ENCODE measurements at places on chromosomes 7 and 10.
A peak's percentile ranks its signal among the peaks of the same experiment; 100 is the strongest.

DNA sequence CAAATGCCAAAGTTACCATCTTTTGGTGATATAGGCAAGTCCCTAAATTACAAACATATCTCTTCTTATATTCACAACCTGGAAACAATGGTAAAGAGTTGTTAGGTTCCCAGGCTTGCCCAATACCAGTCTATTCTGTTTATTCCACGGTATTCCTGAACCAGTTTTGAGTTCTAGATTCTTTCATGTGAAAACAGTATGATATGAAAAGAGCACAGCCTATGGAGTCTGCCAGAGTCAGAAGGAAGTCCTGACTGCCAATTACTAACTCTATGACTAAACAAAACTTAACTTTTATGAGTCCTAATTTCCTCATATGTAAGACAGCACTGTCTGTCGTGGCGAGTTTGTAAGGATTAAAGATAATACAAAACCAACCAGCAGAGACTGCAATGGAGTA lies 5.6 kb downstream of the ABI1 start:
- DNase-seq = no peak

DNA sequence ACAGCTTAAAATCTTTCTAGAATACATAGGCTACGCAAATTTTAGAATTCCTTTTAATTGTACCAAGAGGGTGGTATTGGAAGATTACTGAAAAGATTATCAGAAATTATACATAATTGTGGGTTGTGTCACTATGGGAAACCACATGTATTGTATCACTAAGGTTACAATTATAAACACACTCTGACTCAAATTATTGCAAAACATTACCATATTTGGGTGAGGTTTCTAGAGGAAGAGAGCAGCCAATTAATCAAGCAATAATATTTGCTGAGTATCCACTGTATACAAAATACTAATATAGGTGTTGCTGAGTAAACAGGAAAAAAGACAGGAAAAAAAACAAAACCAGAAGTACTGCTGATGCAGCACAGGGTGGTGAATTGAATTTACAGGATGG lies 3.1 kb upstream of the CAPZA2 start:
- peak; percentile 64 for DNase-seq

DNA sequence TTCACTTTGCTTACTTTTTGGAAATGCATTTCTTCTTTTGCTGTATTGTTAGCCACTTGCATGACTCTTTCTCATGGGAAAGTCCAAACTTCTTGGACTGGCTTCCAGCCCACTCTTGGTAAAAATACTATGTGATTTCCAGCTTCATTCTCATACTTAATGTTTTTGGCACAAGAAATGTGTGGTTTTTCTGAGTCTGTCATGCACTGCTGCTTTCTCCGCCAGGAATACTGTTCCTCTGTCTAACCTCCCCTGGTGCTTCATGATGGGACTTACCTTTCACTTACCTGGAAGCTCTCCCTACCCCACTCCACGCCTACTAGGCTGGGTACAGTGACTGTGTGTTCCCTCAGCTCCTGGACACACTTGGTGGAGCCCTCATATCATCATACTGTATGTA lies 18.7 kb downstream of the MGAM2 start:
- DNase-seq = no peak

DNA sequence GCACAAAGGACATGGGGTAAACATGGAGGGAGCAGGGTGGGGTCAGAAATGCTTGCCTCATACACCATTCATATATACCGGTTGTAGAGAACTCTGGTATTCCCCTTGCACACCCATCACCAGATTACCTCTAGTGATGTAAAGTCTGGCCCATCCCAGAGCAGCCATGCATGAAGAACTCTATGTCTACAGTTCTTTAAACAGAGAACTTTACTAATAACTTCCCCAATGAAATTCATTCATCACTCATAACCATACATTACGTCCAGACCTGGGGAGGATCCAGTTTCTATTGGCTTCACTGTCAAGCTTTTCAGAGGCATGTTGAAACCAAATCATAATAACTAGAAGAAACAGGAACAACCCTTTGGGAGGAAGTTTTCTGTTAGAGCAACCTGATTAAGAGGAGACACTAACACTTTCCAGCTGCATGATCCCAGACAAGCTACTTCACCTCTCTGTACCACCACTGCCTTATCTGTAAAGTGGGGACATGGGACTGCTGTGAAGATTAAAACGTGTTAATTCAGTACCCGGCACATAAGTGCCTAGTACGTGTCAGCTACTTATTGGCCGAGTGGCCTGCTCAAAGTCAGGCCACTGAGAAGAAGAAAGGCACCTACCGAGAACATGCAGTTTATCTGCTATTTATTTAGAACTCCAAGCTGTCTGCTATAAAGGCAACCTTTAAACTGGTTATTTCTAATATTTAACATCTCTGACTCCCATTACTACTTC lies 59.7 kb downstream of the IGF2BP3 start:
- no peak for DNase-seq

DNA sequence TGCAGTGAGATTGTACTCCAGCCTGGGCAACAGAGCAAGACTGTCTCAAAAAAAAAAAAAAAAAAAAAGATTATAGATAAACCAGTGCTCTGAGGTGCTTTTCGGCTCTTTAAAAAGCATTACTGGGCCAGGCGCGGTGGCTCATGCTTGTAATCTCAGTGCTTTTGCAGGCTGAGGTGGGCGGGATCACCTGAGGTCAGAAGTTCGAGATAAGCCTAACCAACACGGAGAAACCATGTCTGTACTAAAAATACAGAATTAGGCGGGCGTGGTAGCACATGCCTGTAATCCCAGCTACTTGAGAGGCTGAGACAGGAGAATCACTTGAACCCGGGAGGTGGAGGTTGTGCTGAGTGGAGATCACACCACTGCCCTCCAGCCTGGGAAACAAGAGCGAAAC lies 6.6 kb upstream of the HNRNPF start:
- no peak for DNase-seq

DNA sequence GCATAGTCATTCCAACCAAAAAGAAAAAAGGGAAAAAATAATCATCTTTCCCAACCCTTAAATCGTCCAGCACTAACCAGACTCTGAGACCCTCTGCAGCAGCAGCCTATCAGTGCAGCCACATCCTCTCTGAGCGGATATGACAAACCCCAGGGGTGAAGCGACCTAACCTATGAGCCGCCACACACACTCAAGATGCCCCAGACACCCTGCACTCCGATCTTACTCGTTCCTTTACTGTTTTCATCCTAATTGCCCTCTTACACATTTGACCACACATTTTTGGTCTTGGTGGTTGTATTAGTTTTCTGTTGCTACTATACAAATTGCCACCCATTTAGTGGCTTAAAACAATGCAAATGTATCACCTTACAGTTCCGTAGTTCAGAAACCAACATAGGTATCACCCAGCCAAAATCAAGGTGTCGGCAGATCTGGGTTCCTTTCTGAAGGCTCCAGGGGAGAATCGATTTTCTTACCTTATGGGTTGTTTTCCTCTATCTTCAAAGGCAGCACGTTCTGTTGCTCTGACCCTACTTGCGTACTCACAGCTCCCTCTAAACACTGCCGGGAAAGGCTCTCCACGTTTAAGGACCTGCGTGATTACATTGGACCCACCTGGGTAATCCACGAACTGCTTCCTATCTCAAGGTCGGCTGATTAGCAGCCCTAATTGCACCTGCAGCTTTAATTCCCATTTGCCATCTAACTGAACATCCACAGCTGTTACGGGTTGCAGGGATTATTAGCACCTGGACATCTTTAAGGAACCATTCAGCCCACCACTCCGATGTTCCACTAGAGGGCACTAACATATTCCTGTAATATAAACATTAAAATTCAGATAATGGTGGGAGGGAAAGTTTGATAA lies 37.3 kb upstream of the PRSS1 start:
- no peak for DNase-seq

- DNase-seq = no peak
Observed at GRCh38 chr7:138773817-138774216, 24.0 kb upstream of the TMEM213 start.

- no peak for DNase-seq
Observed at GRCh38 chr7:18975276-18975675, 142.2 kb downstream of the TWIST1 start.

DNA sequence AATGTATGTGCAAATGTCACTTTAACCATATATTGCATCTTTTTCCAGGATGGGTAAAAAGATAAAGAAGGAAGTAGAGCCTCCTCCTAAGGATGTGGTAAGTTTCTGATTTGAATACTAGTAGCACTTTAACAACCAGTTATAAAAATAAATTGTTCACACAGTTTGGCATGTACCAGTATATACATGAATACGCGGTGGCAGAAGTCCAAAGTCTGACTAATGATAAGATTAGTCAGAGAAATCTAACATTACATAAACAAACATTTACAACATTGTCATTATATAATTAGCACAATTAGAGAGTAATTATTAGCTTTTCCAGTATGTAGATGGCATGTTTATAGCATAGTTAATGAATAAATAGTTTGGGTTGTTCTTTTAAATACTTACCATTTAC lies 4.1 kb downstream of the ARMC3 start:
- DNase-seq = peak; percentile 15

DNA sequence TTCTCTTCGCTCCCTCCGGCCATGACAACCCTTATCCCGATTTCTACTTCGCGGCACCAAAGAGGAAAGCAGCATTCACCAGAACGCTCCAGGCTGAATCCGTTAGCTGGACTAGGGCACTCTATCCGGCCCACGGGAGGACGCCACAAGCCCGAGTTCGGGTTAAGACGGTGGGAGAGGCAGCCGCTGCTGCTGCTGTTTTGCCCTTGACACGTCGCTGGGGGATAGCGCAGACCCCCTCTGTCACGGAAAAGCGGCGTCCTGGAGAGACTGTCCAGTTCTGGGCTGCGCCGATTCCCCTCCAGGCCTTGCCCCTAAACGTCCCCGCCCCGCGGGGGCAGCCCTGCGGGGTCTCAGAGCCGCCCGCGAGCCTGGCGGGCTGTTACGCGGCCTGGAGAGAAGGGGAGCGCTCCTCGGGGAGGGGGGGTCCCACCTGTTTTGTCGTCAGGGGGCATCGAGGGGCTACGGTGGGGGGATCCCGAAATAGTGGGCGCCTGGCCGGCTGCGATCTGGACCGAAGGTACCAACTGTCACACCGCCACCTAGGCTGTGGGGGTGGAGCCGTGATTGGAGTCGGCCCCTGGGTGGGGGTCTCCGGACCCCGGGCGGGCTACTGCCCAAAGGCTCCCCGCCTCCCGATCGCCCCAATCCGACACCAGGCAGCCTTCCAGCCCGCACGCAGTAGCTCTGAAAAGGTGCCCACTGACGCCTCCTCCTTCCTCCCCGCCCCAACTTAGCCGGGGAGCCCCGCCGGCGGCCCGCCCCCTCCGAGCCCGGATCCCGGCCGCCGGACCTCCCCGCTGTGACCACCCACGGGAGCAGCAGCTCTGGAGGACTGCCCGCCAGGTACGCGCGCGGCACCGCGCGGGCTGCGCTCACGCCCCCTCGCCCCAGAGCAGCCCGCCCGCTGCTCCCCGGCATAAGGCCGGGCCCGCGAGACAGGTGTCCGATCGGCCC lies 772 bp downstream of the SGMS1 start:
- no peak for DNase-seq

DNA sequence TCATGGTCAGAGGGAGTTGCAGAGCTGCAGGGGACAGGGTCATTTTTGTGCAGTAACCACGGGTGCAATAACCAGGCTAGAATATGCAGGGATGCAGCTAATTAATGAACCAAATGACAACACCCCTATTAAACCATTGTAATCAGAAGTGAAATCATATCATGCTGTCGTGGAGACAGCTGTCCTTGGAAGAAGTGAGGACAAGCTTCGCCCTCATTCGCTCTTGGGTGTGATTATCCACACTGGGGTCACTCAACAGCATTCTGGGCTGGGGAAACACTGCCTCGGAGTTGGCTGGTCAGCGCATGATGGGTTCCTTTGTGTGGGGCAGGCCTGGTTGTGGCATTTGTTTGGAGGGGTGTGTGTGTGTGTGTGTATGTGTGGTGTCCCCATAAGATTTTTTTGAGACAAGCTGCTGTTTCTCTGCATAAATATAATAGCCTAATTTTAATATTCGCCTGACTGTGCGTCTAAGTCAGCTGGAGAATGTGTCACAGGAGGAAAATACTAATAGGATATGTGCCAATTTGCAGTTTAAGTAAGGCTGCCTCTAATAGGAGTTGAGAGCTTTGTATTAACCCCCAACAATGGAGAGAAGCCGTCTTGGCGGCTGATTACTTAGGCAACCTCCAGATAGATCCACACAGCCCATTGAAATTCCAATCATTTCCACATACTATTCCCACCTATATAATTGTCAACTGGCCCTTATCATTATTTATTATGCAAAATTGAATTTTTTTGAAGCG lies 149.4 kb downstream of the DNAJB6 start:
- no peak for DNase-seq

DNA sequence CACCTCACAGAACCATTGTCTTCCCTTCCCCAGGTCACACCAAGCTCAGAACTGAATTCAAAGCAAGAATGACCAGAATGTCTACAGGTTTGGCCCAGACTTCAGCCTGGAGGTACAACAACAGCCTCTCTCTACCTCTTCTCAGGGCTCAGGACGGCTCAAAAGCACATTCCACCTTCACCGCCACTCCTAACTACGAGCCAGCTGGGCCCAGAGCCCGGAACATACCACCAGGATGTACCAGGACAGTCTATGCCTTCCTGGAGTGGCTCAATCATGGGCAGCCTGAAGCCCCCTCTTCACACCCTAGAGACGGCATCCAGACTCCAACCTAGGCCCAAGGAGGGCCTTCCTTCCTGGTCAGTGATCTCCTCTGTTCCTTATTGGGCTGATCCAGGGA lies 41.6 kb downstream of the ANXA8 start:
- DNase-seq = no peak

DNA sequence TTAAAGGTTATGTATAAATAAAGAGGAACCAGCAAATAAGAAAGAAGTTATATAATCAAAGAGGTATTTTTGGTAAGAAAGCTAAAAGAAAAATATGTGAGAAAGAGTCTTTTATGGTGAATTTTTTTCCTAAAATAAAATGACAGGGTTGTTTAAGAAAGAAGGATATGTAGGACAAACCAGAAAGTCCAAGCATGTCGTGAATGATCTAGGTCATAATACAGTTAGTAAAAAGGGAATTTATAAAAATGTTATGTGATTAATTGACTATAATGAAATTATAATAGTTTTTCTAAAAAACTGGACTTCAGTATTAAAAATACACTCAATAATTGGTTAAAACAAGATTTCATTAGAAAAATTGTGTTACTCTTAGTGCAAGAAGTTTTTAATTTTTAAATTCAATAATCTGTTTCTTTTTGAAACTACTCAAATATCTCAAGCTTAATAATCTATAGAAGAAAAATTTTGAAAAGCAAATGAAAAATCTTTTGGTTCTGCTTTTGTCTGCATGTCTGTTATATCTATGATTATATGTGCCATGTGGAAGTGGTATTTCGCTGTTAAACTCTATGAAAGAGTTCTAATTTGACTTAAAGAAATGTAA lies 23.3 kb downstream of the AVL9 start:
- DNase-seq = no peak

DNA sequence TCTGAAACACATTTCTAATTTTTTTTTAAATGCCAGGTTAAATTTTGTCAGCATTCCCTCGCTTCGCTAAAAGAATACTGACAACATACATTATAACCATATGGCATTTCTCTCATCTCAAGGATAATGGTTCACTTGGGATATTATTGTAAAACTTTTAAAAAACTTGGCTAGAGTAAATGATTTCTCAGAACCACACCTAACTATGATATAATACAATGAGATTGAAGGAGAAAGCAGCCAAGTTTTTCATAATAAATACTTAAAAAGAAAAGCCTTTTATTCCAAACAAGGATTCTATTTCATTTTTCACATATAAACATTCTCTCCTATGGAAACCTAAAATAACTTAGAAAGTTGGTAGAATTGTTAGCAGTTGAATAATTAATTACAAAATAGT lies 413.9 kb downstream of the HGF start:
- DNase-seq = no peak

- DNase-seq = no peak
Observed at GRCh38 chr10:32680803-32681557, 235.0 kb downstream of the CCDC7 start.

Measured in fibroblast of skin of left quadriceps (primary cell).